ENCODE measurements at places on chromosomes 1 and 21.

DNA sequence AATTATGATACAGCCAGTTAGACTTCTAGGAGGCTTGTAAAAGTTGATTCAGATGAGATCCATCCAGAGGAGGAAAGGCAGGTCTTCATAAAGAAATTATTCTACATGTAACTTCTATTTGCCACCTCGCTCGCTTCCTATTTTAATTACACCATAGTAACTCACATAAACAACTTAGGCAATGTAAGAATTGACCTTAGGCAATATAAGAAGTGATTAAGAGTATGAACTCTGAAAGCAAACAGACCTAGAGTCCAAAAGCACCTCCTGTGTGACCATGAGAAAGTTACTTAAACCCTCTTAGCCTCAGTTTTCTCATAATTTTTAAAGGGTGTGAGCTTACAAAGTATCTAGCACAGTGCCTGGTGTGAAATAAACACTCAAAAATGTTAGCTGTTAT lies 192.7 kb upstream of the NFIA start:
- DNase-seq, result no peak

DNA sequence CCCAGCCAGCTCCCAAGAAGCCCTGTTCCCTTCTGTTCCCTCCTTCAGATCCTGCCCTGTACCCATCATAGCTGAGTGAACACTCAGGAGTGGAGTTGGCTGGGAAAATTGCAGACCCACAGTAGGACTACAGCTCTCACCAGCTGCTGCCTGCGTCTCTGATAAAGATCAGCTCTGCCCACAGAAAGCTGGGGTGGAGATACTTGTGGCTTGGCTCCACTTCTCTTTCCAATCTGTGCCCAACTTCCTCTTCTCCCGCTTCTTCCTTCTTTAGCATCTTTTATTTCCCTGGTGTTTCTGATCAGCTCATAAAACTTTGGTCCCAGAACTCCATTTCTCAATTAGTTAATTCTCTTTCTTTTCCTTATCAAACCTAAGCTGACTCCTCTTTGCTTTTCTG lies 5.5 kb upstream of the CD1A start:
- no peak for DNase-seq

DNA sequence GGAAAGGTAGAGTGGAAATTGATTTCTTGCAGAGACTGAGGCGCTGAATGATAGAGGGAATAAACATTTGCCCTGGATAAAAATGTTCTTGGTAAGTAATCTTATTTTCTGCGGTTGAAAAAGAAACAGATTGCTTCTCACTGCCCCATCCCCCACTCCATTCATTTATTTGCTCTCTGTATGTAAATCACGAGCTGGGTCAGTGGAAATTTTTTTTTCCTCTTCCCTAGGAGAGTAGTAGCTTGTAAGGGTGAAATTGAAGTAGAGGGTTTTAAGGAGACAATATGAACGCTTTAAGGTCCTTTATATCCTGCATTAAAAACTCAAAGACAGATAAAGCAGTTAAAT lies 1.4 kb upstream of the BRINP3 start:
- no peak for DNase-seq

DNA sequence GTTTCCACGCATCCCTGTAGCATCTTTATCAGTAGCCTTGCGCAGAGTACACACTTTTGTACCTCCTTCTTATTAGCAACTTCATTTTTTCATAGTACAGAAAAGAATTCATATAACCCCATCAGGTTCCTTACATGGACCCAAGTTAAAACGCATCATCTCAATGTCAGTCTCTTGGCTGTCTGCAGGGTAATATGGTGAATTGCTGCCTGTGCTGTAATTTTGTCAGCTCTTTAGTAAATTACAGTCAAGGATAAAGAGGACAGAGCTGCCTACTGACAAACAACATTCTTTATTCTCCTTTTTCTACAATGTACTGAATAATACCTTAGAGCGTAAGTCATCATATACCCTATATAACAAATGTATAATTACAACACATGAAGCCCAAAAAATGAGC lies 222.5 kb downstream of the MRPL39 start:
- no peak for DNase-seq

GRCh38 chr1:46399307-46399706 lies 5.2 kb downstream of the FAAH start:
- no peak for DNase-seq

- DNase-seq, result peak; percentile 16
These were observed 43.5 kb downstream of the WDR4 start for GRCh38 chr21:42835611-42836401.

DNA sequence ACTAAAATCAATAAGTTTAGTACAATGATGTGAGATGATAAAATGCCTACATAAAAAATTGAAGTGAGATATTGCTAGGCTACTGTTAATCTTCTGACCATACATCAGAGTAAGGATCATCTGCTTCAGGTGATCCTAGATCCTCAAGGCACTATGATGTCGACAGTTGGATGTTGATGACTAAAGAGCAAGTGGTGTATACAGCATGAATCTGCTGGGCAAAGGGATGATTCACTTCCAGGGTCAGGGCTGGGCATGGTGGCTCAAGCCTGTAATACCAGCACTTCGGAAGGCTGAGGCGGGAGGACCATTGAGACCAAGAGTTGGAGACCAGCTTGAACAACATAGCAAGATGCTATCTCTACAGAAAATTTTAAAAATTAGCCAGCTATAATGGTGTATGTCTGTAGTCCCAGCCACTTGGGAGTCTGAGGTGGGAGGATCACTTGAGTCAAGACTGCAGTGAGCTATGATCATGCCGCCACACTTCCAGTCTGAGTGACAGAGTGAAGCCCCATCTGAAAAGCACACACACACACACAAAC lies 24.6 kb downstream of the NUF2 start:
- DNase-seq, result no peak

DNA sequence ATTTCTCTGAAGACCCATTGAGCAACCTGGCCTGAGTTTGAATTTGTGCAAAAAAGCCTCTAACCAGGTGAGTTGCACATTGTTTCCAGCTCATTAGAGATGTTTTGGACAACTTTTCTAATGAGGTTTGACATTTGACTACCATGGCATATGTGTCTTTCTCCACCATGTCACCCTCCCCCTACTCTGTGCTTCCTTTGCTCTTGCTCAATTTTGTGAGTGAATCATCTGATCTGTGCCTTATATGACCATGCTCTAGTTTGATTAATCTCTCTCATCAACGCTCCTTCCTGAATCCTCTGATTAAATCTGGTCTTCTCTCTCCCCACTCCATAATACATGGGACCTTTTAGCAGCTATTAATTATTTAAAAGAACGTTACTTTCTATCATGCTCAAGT lies 144.8 kb upstream of the SAMSN1 start:
- no peak for DNase-seq

- no peak for DNase-seq
These were observed 612.2 kb upstream of the USP24 start for GRCh38 chr1:55827350-55827749.

DNA sequence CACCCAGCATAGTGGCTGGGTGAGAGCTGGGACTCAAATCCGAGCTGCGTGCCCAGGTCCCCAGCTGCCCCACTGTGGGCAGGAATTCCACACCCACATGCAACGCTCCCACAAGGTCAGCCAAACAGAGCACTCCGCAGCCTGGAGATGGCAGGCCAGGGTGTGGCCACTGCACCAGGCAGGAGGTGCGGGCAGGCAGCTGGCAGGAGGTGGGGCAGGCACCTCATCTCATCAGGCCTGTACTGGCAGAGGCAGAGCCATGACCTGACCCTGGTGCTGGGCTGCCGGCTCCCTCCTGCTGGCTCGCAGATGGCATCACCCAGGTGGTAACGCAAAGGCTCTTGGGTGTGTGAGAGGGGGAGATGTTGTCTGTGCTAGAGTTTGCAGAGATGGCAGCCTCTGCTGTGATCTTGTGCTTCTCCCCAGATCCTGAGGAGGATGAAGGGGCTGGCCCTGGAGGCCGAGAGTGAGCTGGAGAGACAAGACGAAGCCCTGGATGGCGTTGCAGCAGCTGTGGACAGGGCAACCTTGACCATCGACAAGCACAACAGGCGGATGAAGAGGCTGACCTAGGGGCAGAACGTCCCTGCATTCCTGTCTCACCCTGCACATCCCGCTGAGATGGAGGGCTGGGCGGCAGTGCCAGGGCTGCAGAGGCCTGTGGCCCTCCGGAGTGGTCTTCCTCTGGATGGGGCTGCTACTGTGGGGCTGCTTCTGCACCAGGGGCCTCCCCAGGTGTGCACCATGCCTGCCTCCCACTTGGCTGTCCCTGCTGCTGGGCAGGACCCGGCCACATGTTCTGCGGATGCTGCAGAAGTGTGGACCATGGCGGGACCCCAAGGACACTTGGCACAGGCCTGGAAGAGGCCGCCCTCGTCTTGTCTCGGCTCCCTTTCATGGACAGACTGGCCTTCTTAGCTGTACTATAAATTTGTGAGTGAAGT lies 35.1 kb upstream of the PRSS38 start:
- peak; percentile 51 for DNase-seq

- DNase-seq, result no peak
These were observed 42.6 kb downstream of the DNM3 start for GRCh38 chr1:171883849-171884248.

DNA sequence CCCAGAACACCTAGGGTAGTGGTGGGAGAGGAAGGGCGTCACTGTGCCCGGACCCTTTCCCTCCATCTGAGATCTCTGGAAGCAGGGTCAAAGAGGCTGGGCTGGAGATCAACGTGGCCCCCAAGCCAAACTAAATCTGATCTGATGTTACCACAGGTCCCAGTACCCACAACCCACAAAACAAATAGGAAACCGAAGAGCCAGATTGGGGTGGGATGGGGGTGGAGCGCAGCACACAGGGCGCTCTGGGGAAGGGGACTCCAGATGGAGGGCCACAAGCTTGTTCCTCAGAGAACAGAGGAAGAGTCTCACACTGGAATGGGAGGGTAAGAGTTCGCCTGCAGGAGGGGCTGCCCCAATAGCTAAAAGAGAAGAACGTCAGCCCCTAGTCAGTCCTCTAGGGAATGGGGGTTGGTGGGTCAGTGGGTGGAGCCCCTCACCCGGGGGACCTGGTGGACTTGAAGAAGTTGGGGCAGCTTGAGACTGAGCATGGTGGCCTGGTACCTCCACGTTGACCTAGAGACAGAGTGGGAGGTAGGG lies 1.5 kb downstream of the PAQR6 start:
- no peak for DNase-seq

- no peak for DNase-seq
These were observed 123.6 kb downstream of the TGFB2 start for GRCh38 chr1:218468711-218469110.
